ENCODE measurements at places on chromosomes 12 and 14.

DNA sequence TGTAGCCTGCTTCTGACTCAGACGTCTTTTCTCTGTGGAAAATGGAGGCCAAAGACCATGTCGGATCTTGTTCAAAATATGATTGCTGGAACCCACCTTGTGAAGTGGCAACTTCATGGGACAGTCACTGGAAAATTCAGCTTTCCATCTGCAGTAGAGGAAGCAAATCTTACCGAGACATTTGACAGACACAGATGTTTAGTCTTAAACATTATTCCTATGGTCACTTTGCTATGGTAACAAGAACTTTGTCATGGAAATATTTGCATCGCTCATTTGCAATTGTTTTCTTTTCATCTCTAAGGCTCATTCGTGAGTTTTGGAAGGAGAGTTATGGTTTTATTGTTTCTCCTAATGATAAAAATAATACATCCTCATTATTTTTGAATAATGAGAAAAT is 98.3 kb upstream of the HIF1A start:
- no peak for DNase-seq

- DNase-seq = no peak
Observed at GRCh38 chr14:74008843-74009499, 10.1 kb downstream of the ENTPD5 start.

- DNase-seq = no peak
Observed at GRCh38 chr14:44027397-44027796, 479.7 kb downstream of the FSCB start.

DNA sequence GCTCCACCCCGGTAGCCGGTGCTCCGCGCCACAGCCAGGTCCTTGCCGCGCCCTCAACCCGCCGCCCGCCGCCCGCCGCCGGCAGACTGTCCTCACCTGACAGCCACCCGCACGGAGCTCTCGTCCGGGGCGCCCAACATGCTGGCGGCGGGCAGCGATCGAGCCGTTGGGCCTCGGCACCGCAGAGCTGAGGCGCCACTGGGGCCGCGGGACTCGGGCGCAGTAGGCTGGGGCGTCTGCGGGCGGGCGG is 164 bp downstream of the KIF21A start:
- DNase-seq = no peak

DNA sequence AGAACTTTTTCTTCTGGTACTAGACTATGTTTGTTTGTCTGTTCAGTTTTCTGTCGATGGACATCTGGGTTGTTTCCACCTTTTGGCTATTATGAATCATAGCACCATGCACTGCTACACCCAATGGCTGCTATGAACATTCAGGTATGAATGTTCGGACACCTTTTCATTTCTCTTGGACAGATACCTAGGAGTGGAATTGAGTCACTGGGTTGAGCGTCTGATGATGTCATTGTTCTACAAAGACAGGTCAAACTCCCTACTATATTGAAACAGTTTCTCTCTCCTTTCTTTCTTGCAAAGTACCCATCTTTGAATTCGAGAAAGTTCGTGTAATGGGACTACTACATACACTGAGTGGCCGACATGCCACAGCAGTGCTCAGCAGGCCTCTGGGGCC is 44.7 kb downstream of the KCTD10 start:
- no peak for DNase-seq
